ENCODE measurements at places on chromosomes 1 and 21. TPM values are rescaled to one million over a fixed set of nuclear protein-coding genes. Genes with fewer than 3 reads are reported as not detected.

DNA sequence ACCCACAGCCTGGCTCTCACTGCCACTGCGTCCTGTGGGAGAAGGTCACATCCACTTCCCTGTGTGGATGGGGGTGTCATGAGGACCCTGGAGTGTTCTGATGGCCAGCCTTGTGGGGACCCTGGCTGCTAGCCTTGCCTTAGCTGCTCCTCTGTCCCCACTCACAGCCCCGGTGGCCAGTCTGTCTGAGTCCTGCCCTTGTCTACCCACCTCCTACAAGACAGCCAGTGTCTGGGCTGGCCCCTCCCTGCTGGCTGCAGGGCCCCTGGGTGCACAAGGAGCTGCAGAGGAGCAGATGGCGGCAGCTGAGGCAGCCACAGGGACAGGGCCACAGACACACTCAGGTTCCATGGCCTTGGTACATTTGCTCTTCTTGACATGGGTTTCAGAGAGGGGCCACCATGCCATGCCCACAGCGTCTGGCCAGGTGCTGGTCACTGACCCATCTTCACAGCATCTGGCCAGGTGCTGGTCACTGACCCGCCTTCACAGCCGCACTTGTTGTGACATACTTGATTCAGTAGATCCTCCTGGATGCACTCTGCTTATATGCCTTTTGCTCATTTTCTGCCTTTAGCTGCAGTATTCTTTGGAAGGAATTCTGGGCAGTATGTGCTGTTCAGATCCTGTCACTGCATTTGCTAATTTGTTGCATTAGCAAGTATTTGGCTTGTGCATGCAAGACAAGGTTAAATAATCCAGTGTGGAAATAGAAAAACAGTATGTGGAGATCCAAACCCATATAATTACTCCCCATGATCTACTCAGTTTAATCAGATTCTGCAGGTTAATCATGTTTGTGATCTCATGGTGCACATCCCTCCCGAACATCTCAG lies 157.8 kb downstream of the PCBP3 start:
- DNase-seq, result no peak

- DNase-seq, result peak; percentile 11
Measured at GRCh38 chr1:233459968-233460367, 132.4 kb downstream of the MAP3K21 start.

DNA sequence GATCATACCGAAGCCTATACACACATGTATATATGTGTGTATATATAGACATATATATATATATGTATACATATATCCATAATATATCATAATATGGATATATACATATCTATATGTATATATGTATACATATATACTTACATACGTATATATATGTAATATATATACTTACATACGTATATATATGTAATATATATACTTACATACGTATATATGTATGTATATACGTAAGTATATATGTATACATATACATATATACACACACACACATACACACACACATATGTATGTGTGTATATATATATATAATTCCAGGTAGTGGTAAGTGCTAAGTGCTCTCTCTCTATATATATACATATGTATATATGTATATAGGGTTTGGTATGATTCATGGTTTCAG lies 9.7 kb upstream of the TMEM35B start:
- DNase-seq, result no peak

- DNase-seq, result no peak
Measured at GRCh38 chr1:187197685-187198084, 368.9 kb downstream of the PLA2G4A start.

DNA sequence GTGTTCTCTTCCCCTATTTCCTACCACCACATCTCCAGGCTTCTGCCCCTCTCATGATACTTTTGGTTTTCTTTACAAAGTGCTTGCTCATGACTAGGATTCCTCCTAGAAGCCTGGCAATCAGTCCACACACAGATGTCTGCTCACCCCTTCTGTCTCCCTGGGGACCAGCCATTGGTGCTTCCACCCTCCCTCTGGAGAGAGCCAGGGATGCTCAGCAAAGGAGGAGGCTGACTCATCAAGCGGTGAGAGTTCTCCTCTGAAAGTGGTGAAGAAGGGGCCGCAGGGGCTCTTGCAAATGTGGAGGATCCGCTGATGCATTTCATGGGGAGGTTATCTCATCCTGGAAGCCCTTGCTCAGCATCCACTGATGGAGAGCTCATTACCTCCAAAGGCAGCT lies 14.5 kb downstream of the NT5C1A start:
- peak; percentile 34 for DNase-seq

GRCh38 chr1:203508463-203509073 lies 14.6 kb downstream of the OPTC start:
- DNase-seq, result peak; percentile 11

GRCh38 chr1:160219062-160219929 lies 14.1 kb downstream of the PEA15 start:
- DNase-seq, result peak; percentile 77

The KRTAP11-1 gene
- total RNA-seq, result not detected

The FMO1 gene
- total RNA-seq, result not detected

The LRRIQ3 gene
- total RNA-seq, result 0.37 TPM

The NHLH1 gene
- not detected for total RNA-seq

Measured in M059J (cell line).